AG09319 (cell line): ENCODE measurements at places on chromosomes 2 and 18.

DNA sequence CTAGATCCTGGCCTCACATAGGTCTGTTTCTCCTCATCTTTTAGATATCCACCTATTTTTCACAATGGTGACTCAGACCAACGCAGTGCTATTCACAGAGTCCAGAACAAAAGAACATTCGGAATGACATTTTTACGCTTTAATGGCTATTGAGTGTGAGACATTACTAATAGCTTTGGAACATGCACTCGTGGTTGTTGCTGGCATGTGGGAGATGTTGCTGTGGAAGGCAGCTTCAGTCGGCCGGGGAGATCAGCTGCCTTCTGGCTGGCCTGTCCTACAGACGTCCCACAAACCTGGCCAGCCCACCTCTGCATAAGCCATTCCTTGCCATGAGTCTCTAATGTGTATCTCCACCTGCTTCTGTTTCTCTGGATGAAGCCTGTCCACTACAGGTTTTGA is 3.4 kb downstream of the MBP start:
- no peak for DNase-seq

DNA sequence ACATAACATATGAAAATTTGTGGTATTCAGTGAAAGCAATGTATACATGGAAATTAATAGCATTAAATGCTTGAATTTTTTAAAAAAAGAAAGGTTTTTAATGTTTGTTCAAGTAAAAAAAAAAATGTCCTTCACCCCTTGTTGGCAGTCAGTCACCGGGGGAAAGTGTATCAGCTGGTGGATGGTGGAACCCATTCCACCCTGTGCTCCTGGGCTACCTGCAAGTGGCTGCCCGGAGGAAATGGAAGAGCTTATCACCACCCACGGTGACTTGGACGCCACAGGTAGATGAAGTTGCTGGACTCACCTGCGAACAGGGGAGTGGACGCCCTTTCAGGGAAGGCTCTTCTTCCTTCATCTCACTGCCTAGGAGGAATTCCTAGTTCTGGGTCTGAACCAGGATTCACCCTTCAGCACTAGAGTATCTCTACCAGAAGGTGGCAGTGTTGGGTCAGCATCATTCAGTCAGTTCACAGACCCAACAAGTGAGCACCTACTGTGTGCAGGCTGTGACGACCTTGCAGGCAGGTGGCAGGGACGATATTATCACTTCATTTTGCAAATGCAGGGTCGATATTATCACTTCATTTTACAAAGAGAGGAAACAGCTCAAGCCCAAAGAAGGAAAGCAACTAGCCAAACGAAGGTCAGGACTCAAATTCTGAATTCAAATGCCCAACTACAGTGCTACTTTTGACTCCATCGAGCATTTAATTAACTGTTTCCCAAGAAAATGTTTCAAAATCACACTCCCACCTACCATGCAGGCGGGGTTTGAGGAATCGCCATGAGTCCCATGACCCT is 35.8 kb downstream of the CIB4 start:
- no peak for DNase-seq

DNA sequence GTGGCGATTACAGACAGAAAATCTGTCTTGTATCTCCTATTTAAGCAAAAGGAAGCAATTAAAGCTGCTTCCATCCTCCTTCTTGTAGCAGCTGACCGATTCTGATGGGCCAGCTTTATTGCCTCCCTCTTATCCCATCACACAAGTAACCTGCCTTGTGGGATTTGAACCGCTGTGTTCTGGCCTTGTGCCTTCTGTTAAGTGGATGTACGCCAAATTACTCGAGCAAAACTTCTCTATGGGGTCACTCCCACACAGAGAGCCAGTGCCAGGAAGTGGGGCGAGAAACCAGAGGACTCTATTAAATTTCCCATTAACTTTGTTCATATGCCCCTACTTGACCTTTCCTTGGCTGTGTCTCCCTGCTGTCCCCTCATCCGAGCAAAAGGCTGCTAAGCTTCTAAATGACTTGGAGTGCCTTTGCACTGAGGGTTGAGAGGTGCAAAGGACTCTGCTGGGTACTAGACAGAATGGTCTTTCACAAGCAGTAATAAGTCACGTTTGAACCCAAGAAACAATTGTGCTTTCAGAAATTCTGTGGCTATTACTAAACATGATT is 672.5 kb downstream of the MBD2 start:
- DNase-seq: no peak

- no peak for DNase-seq
Observed at GRCh38 chr18:36629836-36630235, 199.0 kb downstream of the TPGS2 start.

- DNase-seq: no peak
Observed at GRCh38 chr2:12207491-12207890, 461.1 kb downstream of the LPIN1 start.

DNA sequence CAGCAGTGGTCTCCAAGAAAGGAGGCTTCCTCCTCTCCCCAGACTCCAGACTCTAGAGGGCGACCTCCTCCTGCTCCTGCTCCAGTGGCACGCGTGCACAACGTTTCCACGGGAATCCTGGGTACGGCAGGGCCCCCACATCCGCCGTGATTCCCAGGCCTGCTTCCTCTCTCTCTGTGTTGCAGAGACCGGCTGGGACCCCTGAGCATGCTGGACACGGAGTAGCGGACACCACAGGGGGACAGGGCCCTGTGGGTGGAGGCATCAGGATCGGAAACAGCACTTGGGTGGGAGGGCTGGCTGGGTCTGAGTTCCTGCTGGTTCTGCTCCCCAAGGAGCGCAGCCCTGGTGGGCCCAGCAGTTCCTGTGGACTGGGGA is 75.9 kb upstream of the SLC35G4 start:
- no peak for DNase-seq

- DNase-seq: no peak
Observed at GRCh38 chr2:112474844-112475486, 7.0 kb upstream of the TTL start.

DNA sequence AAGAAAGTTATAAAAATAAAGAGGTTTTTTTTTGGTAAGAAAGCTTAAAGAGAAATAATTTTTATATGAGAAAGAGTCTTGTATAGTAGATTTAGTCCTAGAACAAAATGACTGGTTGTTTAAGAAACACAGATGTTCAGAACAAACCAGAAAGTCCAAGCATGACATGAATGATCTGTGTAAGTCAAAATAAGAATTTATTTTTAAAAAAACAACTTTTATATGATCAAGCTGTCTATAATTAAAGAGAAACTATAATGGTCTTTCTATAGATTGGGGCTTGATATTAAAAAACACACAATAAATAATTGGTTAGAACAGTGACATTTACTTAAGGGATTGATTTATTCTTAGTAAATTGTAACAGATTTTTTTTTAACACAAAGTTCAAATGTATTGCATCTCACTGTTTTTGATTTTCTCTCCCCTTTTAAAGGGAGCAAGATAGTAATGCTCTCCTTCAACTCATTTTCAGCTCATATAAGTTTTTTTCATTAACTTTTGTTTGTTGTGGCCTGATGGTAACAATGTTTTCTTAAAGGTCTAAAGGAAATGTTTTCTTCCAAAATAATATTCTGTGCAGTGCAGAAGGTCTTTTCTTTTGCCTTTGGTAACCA is 1256.8 kb downstream of the LRP1B start:
- DNase-seq: no peak

GRCh38 chr2:96537066-96537733 is 648 bp downstream of the ARID5A start:
- no peak for DNase-seq

GRCh38 chr2:158045362-158045761 is 56.3 kb upstream of the UPP2 start:
- no peak for DNase-seq

- DNase-seq: no peak
Observed at GRCh38 chr2:221429741-221430491, 142.2 kb downstream of the EPHA4 start.

- DNase-seq: no peak
Observed at GRCh38 chr2:60439219-60439974, 114.1 kb downstream of the BCL11A start.

DNA sequence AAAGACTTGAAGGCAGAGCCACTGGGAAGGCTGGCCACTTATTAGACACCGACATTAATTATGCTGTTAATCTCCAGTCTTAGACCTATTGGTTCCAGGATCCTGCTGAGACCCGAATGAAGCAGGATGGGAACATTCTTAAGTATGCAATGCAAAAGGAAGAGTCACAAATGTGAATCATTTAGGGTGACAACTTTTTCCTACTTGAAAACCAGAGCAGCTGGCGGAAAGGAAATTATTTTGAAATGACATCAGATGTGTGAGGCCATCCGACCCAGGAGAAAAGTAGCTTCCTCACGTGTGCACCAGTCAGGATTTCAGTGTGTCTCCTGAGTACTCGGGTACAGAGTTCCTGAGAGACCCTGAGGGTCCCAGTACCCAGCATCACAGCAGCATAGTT is 222.9 kb upstream of the NCKAP5 start:
- DNase-seq: no peak

GRCh38 chr2:208454861-208455260 is 48.3 kb downstream of the PTH2R start:
- no peak for DNase-seq

DNA sequence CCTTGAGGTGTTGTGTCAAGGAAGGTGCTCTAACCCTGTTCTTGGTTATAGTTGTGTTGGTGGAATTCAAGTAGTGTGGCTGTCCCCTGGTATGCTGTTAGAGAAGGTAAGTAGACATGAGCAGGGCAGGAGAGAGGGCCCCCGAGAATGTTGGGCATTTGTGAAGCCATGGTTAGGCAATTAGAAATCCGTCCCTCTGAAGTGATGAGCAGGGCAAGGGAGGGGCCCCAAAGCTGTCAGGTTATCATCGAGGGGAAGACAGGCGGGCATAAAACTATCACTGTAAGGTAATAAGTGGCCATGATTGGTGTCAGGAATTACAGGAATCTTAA is 5.2 kb downstream of the XRCC5 start:
- no peak for DNase-seq

DNA sequence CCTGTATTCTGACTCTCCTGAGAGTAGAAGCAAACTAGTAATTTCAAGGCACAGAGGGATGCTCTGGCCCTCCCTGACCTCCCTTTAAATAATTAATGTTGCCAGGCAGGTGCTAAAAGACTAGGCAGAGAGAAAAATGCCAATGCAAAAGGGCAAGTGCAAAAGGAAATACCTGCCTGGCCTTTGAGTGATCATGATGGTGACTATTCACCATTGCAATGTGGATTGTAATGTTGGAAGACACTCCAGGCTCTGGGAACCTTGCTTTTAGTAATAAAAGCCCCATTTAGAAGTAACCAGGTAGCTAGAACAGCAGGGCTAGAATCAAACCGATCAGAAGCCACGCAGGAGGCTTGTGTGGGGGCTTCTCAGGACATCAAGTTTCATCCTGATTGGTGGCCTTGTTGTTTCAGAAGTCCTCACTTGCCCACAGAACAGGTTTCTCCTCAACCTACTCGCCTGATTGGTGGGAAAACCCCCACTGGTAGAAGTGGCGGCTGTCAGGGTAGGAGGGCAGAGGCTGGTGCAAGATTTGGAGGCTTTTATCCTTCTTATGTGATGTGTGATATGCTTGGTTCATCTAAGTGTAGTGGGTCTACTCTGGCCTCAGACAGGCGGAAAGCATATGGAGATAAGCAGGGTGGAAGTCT is 16.0 kb upstream of the CHRNA1 start:
- DNase-seq: no peak

DNA sequence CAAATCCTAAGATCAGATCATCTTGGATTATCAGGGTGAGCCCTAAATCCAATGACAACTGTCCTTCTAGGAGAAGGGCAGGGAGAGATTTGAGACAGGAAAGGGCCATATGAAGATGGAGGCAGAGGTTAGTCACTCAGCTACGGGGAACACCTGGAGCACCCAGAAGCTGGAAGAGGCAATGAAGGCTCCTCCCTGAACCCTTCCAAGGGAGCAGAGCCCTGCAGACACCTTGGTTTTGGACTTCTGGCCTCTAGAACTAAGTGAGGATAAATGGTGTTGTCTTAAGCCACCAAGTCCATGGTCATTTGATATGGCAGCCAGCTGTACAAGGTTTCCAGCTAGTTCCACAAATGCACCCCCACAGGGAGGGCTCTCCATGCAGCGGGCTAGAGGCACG is 6.9 kb upstream of the PTPN2 start:
- no peak for DNase-seq

DNA sequence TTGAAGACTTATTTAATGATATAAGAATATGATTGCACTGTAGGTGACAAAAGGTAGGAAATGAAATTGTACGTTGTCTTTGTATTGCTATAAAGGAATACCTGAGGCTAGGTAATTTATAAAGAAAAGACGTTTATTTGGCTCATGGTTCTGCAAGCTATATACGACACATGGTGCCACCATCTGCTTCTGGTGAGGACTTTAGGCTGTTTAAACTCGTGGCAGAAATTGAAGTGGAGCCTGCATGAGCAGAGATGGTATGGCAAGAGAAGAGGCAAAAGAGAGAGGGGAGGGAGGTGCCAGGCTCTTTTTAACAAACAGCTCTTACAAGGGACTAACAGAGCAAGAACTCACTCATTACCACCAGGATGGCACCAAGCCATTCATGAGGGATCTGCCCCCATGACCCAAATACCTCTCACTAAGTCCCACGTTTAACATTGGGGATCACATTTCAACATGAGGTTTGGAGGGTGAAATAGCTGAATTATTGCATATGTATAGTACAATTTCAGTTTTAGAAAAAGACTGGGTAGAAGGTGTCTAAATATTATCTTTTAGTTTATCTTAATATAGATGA is 86.8 kb downstream of the GULP1 start:
- DNase-seq: no peak

DNA sequence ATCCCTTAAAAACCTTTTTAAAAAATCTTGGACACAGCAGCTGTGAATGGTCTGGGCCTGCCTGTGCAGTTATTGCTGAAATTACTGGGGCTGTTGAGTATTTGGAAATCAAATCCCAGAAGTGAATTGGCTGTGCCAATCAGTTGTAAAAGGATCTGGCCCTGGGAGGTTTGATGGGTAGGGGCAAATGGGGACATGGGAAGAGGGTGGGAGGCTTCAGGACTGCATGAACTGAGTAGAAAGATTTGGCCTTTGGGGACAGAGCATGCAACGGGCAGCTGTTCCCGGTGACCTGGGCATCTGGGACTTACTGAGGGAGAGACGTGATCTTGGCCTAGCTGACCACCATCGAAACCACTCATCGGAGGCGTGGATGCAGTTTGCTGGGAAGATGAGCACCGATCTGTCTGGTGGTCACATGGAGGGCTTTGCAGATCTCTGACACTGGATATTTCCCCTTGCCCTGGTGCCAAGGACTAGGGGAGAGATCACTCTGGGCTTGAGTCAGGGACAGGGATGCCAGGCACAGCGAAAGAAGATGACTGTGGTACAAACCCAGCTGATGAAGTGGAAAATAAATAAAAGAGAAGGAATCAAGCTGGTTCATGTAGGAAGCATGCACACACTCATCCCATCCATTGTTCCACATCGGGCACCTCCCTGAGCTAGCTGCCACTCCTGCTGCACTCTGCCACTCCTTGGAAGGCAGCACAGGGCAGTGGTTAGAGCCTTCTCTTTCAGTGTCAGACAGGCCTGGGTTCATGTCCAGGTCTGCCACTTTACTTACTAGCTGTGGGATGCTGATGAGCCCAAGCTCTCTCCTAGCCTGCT is 58.4 kb downstream of the SEMA4F start:
- no peak for DNase-seq

- DNase-seq: no peak
Observed at GRCh38 chr2:3427272-3427671, 47.8 kb downstream of the TRAPPC12 start.
